ENCODE measurements at places on chromosomes 2 and 18.

GRCh38 chr2:120324933-120325332 lies 21.0 kb upstream of the INHBB start:
- no peak for DNase-seq

- DNase-seq = peak; percentile 53
These were observed 294.1 kb downstream of the BCL2 start for GRCh38 chr18:63025251-63026090.

DNA sequence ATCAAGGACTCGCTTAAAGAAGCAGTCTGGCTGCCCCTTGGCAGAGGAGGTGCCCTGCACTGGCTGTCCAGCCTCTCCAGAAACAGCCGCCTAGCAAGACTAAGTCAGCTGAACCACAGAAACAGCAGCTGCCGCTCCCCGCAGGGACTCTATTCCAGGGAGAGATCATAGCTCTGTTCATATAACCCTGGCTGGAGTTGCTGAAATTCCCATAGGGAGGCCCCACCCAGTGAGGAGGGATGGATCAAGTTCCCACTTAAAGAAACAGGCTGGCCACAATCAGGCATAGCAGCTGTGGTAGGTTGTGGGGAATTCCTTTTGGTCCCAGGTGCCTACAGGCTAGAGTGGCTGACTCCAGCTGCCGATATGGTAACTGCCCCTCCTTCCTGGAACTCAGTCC lies 74.2 kb upstream of the MC4R start:
- DNase-seq = no peak

- no peak for DNase-seq
These were observed 376.2 kb upstream of the TCF4 start for GRCh38 chr18:55964171-55964570.

GRCh38 chr2:118774458-118775133 lies 72.9 kb downstream of the EN1 start:
- DNase-seq = peak; percentile 68

DNA sequence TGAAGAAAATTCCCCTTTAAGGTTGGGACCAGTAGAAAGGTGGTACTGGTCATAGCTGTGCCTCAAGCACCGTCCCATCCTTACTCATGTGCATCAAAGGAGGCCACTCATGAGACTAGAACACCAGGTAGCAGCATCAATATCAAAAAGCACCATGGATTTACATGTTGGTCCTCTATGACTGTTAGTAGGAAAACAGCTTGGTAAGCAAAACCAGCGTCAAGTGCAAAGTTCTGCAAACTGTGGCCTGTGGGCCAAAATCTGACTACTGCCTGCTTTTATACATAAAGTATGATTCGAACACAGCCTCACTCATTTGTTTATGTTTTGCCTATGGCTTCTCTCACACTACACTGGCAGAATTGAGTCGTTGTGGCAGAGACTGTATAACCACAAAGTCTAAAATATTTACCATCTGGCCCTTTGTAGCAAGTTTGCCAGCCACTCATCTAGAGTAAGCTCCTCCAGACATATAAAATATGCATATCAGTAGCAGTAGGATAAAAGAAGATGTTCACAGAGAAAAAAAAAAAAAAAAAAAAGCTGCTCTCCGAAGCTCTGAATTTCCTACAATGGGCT lies 119.7 kb upstream of the CTNNA2 start:
- no peak for DNase-seq

GRCh38 chr2:70686577-70687460 lies 81.2 kb downstream of the ADD2 start:
- DNase-seq = no peak

DNA sequence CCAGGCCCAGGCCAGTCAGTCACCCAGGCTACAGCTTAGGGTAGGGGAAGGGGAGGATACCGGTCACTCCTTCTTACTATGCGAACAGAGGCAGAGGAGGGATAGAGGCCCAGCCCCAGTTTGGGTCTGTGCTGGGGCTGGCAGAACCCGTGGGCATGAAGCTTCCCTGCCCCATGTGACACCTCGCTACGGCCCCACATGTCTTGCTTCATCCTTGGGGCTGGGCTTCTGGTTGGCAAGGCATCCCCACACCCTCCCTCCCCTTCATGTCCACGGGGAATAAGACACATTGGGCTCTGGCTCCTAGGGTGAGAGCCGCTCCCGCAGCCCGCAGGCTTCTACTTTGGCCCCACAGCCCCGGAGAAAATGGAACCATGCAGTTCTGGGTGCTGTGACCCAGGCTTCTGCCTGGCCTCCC lies 32.4 kb downstream of the HS1BP3 start:
- no peak for DNase-seq

DNA sequence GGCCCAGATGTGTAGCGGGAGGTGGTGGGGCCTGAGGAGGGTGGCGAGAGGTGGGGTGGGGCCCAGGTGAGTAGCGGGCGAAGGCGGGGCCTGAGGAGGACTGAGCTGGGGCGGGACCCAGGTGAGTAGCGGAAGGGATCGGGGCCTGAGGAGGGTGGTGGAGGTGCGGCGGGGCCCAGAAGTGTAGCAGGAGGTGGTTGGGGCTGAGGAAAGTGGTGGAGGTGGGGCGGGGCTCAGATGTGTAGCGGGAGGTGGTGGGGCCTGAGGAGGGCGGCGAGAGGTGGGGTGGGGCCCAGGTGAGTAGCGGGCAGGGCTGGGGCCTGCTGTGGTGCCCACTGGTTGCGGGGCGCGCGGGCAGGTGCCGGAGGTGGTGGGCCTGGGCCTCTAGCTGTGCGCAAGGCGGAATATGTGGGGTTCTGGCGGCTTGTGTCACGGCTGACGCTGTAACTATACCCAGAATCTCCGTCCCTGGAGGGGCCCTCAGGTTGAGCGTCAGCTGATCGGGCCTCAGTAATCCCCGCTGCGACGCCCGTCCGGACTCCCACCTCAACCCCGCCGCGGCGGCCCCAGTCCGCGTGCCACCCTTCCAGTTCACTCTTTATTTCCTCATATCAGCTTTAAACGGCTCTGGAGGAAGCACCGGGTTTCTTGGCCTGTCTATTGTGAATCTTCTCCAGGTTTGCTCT lies 866 bp upstream of the SF3B6 start:
- DNase-seq = no peak

DNA sequence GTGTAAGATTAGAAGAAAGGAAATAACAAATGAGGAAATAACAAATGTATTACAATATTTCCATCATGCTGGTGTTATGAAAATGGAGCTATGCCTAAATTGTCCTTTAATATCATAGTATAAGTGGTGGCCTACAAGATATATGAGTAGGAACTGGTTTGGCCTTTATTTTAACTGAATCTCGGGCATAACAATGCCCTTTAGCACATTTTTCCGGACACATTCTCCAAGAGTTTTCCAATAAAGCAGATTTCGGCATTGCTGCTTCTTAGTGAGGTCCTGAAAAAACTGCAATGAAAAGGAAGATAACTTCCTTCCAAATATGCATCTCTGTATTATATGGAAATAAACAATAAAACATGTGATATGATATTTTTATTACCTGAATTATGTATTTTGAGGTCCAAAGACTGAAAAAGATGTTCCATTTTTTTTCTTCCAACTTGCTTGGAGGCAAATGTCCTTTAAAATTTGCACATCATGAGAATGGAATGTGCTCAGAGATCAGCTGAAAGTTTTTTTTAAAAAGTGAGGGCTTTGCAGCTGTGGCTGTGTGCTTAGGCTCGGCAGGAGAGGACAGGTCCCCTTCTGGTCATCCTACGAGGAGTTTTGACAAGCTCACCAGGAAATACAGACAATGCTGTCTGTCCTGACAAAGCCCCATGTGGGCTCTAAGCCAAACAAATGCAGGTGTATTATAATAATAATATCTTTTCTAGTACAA lies 132.3 kb upstream of the RND3 start:
- DNase-seq = no peak

- DNase-seq = peak; percentile 25
These were observed 127.6 kb upstream of the TWIST2 start for GRCh38 chr2:238720232-238720672.

DNA sequence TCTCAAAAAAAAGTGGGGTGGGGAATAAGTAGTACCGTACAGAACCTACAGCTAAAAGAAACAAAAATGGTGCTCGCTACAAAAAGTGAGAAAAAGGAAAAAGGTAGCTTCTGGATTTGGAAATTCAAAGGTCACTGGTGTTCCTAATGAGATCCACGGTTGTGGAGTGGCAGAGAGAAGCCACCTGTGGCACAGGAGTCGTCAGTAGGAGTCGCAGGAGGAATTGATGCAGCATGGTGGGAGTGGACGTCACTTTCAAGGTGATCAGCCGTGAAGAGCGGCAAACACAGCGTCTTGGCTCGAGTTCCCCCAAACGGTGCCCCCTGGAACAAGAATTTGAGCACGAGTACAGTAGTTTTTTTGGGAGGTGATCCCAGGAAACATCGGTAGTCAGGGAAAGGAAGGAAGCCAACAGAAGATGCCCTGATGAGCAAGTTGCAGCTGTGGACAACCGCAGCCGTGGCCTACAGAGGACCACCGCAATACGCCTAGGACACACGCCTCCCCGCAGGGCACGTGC lies 1.4 kb upstream of the TTL start:
- DNase-seq = no peak

- no peak for DNase-seq
These were observed 46.0 kb downstream of the PLEKHA3 start for GRCh38 chr2:178526256-178526655.

- DNase-seq = no peak
These were observed 20.9 kb downstream of the LYG1 start for GRCh38 chr2:99279969-99280695.

DNA sequence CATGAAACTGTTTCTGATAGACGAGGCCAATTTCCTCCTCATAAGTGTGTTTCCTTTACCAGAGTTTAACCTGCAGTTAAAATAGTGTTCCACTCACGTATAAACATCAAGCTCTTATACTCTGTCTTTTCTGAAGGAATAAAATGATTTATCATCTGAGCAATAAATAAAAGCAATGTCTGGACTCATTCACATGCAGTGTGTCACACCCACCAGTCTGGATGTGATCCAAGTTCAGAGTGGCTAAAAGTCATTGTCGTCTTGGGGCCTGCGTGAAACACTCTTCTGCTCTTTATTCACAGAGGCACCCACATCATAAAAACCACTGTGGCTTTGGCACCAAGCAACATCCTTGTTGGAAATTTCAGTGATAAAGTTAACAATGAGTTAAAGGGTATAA lies 19.5 kb upstream of the SLC9A4 start:
- peak; percentile 34 for DNase-seq

DNA sequence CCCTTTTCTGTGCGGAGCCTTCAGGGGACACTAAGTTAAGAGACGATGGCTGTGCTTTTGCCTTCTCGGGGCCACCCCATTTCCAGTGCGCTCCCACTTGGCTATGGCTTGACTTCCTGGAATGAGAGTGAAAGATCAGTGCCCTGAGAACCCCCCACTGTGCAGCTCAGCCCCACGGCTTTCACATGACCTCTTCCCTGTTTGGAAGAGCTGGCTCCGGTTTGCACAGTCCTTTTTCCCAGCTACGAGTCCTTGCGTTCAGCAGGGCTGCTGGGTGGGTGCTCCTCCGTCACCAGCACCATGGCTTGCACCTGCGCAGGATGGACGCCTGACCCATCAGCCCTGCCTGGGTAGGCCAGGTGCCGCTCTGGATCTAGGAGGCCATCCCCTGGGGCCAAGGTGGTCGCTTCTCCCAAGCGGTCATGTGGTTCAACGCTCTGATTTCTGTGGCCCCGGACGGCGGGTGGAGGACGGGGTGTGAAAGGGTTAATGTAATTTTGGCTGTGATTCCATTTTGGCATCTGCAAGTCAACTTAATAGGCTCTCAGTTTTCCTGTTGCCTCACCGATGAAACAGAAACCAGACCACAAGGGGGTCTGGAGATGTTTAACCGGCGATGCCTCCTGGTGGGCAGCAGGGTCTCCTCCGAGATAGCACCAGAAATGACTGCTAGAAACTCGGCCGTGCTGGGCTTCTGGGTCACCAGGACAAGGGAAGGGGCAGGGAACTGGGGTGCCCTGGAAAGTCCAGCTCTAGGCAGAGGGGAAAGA lies 113.1 kb upstream of the HAAO start:
- DNase-seq = no peak

- DNase-seq = no peak
These were observed 151.8 kb downstream of the SLC4A10 start for GRCh38 chr2:161775971-161776370.

DNA sequence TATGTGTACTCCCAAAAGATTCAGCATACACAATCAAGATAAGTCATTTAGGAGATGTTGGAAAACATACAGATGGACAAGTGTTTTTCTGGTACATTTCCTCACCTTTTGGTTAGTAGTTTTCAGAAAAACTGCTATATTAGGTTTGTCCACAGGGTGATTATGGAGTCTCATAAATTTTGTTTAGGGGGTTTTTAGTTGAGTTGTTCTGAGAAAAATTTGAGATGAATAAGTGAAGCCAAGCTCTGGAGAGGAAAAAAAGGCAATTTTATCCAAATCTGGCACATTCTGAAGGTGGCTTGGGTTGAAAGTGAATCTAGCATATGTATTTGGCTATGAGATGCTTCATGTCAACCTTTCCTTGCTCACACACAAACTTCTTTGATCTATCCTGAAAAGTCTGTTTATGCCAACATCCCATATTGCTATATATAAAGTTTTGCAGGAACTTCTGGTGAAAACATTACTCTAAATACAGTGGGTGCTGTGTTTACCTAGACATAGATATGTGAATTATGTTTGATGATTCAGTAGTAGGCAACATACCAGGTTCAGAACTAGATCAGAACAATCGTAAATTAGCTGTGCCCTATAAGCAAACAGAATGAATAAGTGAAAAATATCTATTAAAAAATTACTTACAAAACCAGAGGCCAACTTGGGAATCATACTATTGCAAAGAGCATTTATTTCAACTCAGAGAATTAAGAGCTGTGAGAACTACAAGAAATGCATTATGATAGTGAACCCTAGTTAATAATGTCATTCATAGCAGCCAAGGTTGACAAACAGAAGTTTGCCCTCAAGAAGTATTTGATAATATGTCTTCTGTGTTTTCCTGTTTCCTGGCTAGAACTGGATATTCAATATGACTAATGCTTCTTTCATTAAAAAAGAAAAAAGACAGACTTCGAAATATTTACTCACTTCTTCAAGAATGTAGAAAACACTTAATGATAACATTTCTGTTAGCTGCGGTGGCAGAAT lies 552.0 kb downstream of the IRS1 start:
- DNase-seq = no peak

DNA sequence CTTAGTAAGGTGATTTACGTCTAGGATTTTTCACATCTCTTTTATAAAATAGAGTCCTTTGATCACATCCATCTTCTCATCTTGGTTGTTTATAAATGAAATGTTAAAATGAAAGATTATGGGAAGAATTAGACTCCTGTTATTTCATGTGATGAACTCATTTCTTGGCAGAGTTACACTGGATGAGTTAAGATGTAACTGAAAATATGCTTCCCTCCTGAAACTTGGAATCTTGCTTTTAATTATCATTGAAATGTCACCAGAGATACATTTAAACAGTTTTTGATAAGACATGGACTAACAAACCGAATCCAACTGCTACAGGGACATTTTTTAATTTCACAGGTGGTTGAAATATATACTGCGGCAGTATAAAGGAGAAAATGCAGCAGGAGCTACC lies 274.0 kb downstream of the DLGAP1 start:
- DNase-seq = no peak

GRCh38 chr2:94923196-94923595 lies 52.0 kb downstream of the TEKT4 start:
- DNase-seq = no peak

Data from NCI-H1105 (cell line).